Tibial nerve (tissue), 4 donors: ENCODE measurements at places on chromosomes 13 and 19. TPM values are rescaled to one million over a fixed set of nuclear protein-coding genes. Genes with fewer than 3 reads are reported as not detected.

GRCh38 chr19:19170053-19170872, at the start of gene MEF2B:
Gene MEF2B (minus strand): TSS chr19:19170263. CDS start chr19:19150735, 19,528 bp downstream.
- peak; percentile 34 for DNase-seq
- no peaks in the 10 kb centered on the region for H3K36me3 ChIP-seq
- no peaks in the 10 kb centered on the region for H3K27me3 ChIP-seq
- no peak within 1 kb of the TSS for H3K27ac ChIP-seq
- no peaks in the 10 kb centered on the region for H3K4me1 ChIP-seq

DNA sequence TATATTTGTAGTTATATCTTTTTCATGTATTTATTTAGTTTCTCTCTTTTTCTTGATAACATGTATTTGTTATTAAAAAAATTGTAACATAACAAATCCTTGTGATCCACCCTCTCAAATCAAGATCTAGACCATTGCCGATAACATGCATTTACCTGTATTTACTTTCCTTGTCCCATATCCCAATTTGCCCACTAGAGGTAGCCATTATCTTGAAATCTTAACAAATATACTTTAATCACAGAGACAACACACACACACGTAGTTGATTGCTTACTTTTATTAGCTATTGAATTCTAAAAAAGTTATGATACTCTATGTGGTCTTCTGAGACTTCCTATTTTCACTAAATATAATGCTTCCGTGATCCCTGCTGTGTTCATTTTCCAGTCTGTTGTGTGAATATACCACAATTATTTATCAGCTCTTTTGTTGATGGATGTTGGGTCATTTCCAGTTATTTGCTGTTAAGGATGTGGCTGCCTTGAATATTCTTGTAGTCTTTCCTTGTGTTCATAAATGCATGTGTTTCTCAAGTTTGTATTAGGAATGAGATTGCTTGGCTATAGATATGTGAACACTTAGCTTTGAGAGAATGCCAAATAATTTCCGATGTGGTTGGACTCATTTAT, 31.3 kb upstream of the ZMYM2 start:
- H3K36me3 ChIP-seq: no peaks in the 10 kb centered on the region
- H3K4me3 ChIP-seq: no peak overlapping the region
- DNase-seq: peak; percentile 7
- peaks cover 6% of the 10 kb centered on the region for H3K4me1 ChIP-seq
- no peak overlapping the region for H3K27ac ChIP-seq
- no peaks in the 10 kb centered on the region for H3K27me3 ChIP-seq

The LILRA6 gene
- total RNA-seq: 0.63 TPM

- no peak overlapping the region for H3K27ac ChIP-seq
- no peaks in the 10 kb centered on the region for H3K36me3 ChIP-seq
- DNase-seq: no peak
- H3K27me3 ChIP-seq: no peaks in the 10 kb centered on the region
These were observed 19.1 kb upstream of the SPATA13 start for GRCh38 chr13:24141333-24141910.

DNA sequence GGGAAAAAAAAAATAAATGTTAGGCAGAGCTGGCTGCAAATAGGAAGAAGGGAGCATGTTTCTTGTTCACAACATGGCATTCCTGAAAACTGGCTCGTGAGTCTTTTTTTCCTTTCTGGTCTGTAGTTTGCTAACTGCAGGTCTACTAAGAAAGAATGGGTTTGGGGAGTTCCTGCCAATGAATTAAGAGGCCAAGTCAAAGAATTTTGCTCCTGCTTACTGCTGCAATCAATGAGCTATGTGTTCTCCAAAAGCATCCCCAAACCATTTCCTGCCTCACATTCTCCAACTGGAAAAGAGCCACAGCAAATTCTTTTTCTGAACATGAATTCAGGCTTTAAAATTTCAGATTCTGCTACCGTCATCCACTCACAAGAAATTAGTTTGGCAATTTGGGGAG, 88.6 kb downstream of the DCT start:
- no peak overlapping the region for H3K4me3 ChIP-seq
- no peaks in the 10 kb centered on the region for H3K27me3 ChIP-seq
- no peaks in the 10 kb centered on the region for H3K36me3 ChIP-seq
- DNase-seq: no peak

- H3K27me3 ChIP-seq: no peaks in the 10 kb centered on the region
- H3K4me3 ChIP-seq: no peak overlapping the region
- H3K36me3 ChIP-seq: no peaks in the 10 kb centered on the region
- H3K4me1 ChIP-seq: no peaks in the 10 kb centered on the region
- no peak overlapping the region for H3K27ac ChIP-seq
These were observed 100.7 kb downstream of the MIPEP start for GRCh38 chr13:23788459-23788858.

- no peaks in the 10 kb centered on the region for H3K27me3 ChIP-seq
- H3K4me3 ChIP-seq: no peak overlapping the region
- no peaks in the 10 kb centered on the region for H3K36me3 ChIP-seq
- DNase-seq: no peak
- no peak overlapping the region for H3K27ac ChIP-seq
These were observed 33.6 kb upstream of the EDNRB start for GRCh38 chr13:77952276-77952675.

- H3K27me3 ChIP-seq: no peaks in the 10 kb centered on the region
- DNase-seq: no peak
- no peak overlapping the region for H3K4me3 ChIP-seq
- no peak overlapping the region for H3K27ac ChIP-seq
- H3K4me1 ChIP-seq: no peaks in the 10 kb centered on the region
- no peaks in the 10 kb centered on the region for H3K36me3 ChIP-seq
These were observed 213.6 kb upstream of the CSNK1A1L start for GRCh38 chr13:37319031-37319443.

The SIGLEC8 gene
- total RNA-seq: 5.5 TPM

DNA sequence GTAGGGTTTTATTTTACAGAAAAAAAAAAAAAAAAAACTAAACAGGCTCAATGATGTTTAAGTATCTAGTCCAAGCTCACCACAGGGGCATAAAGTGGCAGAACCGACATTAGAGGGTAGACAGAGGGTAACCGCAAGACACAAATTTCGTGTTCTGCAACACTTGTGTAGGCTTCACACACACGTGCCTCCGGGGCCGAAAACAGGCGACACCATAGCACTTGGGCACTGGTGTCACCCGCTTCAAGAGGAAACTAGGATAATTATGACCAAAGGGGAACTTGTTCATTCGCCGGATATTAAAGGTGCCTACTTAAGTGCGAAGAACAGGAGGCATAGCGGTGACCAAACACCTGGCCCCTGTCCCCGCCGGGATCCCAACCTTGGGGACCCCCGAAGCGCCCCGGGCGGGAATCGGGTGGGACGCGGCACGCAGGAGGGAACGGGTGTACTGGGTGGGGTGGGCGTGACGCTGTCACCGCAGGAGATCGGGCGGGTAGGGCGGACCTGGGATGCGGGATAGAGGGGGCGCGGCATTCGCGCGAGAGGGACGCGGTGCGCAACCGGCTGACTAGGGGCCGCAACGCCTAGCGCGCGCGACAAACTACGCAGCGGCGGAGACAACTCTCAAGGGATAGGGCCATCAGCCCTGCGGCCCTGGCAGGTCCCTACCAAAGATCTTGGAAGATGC, 558 bp downstream of the MZT1 start:
- H3K27ac ChIP-seq: peak overlapping the region; percentile 70
- no peaks in the 10 kb centered on the region for H3K27me3 ChIP-seq
- no peaks in the 10 kb centered on the region for H3K36me3 ChIP-seq
- H3K4me1 ChIP-seq: no peaks in the 10 kb centered on the region

DNA sequence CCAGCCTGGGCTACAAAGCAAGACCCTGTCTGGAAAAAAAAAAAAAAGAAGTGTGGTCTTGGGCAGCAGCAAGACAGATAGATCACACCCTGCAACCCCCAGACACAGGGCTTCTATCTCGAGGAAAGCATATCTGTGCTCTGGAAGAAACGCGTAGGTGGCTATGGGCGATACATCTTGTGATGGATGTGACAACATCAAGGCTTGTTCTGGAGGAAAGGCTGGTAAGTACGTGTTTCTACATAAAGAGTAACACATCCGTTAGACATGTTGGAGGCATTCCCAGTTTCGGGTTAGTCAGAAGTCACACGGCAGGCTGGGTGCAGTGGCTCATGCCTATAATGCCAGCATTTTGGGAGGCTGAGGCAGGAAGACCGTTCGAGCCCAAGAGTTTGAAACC, 6.6 kb upstream of the DHDH start:
- peaks cover 28% of the 10 kb centered on the region for H3K36me3 ChIP-seq
- H3K4me1 ChIP-seq: no peaks in the 10 kb centered on the region
- no peaks in the 10 kb centered on the region for H3K27me3 ChIP-seq
- peak overlapping the region; percentile 40 for H3K27ac ChIP-seq

DNA sequence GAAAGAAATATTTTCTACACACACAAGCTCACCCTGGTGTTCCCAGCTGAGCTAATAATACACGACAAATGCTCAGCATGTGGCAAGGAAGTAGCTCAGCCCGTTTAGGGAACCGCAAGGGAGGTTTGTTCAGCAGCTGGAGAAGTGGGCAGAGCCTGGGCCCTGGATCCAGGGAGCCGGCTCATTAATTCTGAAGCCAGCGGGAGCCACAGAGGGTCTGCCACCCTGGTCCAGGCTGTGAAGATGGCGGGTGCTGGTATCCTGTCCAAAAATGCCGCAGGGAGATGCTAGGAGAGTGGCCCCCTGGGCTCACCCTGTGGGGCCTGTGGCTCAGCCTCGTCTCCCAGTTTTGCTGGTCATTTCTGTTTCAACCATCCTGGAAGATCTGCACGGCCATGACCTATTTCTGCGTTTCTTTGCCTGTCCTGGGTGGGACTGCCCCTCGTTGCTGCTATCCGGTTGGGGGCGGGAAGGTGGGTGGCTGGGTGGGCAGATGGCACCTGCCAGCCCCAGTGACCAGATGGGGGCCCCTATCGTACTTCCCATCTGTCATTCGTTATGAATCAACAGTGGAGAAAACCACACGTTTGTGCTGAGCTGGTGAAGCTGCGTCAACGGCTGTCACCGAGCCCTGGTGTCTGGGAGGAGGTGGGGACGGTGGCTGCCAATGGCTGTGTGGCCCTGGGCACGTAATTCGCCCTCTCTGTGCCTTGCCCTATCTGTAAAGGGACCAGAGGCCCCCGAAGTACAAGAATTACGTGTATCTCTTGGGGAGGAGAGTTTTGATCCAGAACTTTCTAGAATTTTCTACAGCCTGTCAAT, 2.7 kb upstream of the GNA15 start:
- H3K27ac ChIP-seq: peak overlapping the region; percentile 73
- H3K27me3 ChIP-seq: no peaks in the 10 kb centered on the region
- no peak overlapping the region for H3K4me3 ChIP-seq
- H3K36me3 ChIP-seq: no peaks in the 10 kb centered on the region

The S1PR5 gene
- not detected for total RNA-seq
